ENCODE measurements at places on chromosomes 5 and 9.

DNA sequence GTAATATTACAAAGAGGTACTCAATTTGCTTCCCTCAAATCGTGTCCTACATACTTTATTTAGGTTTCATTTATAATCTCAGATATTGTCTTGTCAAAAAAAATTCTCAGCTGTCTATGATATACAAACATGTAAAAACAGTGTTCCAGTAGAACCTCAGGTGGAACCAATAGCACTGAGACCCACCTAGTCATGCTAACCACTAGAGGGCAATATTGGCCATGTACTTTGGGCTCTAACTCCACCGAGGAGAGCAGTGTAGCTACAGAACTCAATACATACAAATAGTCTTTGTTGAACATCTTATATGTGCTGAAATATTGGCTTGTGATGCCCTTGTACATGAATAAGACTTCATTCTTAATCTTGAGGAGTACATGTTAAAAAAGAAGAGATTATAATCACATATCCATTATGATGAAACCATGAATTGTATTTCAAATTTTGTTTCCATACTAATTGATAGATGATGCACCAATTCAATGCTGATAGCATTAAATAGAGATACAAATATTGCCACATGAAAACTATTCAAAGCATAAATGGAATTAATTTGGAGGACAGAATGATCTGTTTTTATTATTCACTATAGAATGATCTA, 71.2 kb upstream of the CNTLN start:
- DNase-seq, result no peak

DNA sequence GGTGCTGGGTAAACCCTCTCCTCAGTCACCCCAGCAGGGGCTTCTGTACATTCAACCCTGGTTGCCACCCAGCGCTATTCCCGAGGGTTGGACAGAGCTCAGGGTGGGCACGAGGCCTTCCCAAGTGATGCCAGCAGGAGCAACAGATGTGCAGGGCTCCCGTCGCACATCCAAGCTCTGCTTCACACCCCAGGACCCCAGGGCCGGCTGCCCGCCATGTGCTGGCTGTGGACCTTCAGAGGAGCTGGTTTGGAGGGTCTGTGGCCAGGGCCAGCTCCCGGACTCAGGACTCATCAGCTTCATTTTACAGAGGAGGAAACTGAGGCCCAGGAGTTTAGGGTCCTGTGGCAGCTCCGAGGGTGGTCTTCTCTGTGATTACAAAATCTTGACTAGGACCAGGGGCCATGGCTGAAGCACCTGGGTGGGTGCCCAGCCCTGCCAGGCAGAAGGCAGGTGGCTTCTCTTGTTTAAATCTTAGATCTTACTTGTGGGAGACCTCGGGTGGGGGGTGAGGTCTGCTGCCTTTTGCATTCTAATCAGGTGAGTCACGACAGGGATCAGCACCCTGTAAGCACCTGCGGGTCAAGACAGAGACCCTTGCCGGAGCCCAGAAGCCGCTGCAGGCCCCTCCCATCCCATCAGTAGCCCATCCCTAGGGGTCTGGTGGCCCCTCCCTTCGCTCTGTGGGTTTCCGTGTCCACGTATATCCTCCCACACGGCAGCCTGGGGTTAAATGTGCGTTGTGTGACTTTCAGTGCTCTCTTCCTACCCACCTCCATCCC, 2.1 kb upstream of the SLC12A7 start:
- DNase-seq, result no peak

DNA sequence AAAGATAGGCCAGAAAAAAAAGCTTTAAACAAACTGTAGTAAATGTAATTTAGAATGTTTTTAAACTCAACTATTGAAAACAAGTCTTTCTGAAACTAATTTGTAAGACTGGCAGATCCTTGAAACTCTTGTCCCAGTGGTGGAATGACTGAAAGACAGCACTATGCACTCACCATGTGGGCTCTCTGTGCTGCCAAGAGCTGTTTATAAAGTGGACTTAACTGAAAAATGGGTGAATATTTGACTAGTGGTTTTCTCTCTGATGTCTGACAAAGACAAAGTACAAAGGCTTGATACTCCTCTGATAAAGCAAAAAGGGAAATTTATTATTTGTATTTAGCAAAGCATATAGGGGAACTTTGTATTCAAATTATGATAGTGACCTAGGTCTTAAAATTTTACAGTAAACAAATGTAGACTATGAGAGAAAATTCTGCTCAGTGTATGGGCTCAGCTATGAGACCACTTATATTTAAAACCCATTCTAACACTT, 635.4 kb downstream of the NR2F1-AS1 start:
- no peak for DNase-seq

GRCh38 chr5:65778126-65778525, 56.1 kb downstream of the NLN start:
- DNase-seq, result no peak

- DNase-seq, result no peak
Measured at GRCh38 chr5:9712506-9712905, 82.4 kb upstream of the TAS2R1 start.

DNA sequence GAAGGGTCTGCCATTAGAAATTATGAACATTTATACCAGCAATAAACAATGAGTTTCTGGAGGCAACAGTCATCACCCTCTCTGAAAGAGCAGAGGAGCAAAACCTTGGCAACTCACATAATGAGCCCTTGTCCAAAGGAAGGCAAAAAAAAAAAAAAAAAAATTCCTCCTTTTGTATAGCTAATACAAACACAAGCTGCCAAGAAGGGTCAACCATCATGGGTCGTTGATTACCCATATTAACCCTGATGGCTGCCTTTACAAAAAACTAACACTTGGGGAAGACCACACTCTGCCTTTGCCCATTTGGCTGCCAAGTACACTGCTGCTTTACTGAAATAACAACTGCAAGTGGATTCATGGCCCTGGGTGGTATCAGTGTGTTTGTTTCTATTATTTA, 272.7 kb downstream of the ADAMTSL1 start:
- no peak for DNase-seq

GRCh38 chr5:156879665-156880285, 29.7 kb downstream of the PPP1R2B start:
- DNase-seq, result no peak
